ENCODE measurements at places on chromosomes 5 and 9. TPM values are rescaled to one million over a fixed set of nuclear protein-coding genes. Genes with fewer than 3 reads are reported as not detected.

Gene TEX48
- total RNA-seq: not detected

Gene NPR3
- 6.2 TPM for total RNA-seq

Gene FAM219A
- total RNA-seq: 36.4 TPM

Gene ENHO
- total RNA-seq: 58.8 TPM

Gene PCDHGB6
- 17.8 TPM for total RNA-seq

Gene SPINK1
- not detected for total RNA-seq

Gene GM2A
- total RNA-seq: 25.1 TPM

Gene BARX1
- total RNA-seq: not detected
